ENCODE measurements at places on chromosomes 5 and 9.

DNA sequence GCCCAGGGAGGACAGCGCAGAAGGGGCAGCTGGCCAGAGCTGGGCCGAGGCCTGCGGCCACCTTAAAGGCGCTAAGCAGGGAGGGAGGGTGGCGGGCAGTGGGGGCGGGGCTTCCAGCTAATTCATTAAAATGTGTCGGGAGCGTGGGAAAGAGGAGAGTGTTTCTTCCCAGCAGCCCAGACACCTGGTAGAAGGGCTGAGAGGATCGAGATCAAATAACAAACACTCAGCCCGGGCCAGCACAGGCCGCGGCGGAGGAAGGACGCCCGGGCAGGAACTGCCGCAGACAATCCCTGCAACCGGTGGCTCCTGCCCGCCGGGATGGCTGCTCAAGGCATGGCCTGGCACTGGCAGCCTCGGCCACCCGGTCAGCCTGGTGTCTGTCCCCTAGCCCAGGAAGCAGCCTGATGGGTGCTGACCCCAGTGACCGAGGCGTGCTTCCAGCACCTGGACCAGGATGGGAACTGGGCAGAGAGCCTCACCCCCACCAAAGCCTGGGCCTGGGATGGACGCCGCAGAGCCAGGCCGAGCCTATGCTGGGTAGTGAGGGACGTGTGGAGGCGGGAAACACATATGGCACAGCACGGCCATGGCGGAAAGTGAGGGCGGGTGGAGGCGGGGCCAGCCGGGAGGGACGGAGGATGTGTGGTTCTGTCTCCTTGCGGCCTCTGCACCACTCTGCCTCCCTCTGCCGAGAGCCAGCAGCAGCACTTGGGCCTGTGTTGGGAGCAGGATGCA, 3.2 kb upstream of the NRARP start:
- DNase-seq = peak; percentile 69

GRCh38 chr5:102809033-102809432, 53.9 kb downstream of the PAM start:
- no peak for DNase-seq

DNA sequence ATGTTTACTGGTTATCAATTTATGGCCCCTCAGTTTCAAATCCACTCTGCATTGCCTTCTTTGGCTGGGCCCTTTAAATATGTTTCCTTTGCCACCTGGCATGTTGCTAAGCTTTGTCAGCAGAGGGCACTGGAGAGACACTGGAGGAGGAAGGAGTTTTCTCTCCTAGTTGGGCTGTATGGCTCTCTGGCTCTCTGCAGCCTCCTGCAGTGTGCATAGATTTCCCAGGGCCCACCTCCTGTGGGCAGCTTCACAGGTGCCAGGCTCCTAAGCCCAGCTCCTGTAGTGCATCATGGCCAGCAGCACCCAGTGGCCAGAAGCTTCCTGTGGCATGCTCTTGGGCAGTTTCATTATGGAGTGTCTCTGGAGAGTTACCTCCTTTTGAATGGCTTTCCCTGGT, 23.3 kb downstream of the CAVIN4 start:
- no peak for DNase-seq

- no peak for DNase-seq
Observed at GRCh38 chr5:32984851-32985610, 273.9 kb downstream of the NPR3 start.

DNA sequence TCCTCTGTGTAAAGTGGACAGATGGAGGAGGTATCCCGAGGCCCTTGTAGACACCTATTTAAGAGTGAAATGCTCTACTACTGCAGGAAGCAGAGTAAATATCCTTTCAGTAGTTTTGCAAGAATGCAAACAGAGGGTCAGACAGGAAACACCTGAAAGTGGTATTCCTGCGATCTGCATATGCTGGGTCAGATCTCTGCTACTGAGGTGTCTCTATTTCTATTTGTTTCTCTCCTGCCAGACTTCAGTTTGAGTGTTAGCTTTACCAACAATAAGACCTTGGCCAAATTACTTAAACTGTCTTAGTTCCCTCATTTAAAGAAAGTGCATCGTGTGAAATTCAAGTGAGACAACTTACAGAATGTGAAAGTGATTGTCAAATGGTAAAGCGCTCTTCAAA, 47.6 kb downstream of the JAKMIP2 start:
- DNase-seq = no peak

GRCh38 chr5:54772684-54773083, 212.7 kb downstream of the ESM1 start:
- no peak for DNase-seq

DNA sequence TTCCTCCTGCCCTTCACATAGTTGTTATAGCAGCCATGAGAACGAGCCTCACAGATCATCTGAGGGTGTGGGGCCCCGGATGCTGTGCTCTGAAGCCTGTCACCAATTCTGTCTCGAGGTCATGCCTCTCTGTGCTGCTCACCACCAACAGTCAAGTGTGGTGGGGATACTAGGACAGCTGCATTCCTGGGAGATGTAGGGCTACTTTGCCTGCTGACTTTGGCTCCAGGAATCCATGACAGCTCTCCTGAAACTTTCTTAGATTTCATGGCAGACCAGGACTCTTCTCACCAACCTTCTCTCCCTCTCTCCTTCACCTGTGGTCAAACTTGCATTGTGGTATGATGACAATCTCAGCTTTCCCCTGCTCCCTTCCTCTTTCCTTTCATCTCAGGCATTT, 395.9 kb downstream of the PSAT1 start:
- DNase-seq = no peak

- no peak for DNase-seq
Observed at GRCh38 chr9:110738982-110739381, 70.4 kb downstream of the MUSK start.

DNA sequence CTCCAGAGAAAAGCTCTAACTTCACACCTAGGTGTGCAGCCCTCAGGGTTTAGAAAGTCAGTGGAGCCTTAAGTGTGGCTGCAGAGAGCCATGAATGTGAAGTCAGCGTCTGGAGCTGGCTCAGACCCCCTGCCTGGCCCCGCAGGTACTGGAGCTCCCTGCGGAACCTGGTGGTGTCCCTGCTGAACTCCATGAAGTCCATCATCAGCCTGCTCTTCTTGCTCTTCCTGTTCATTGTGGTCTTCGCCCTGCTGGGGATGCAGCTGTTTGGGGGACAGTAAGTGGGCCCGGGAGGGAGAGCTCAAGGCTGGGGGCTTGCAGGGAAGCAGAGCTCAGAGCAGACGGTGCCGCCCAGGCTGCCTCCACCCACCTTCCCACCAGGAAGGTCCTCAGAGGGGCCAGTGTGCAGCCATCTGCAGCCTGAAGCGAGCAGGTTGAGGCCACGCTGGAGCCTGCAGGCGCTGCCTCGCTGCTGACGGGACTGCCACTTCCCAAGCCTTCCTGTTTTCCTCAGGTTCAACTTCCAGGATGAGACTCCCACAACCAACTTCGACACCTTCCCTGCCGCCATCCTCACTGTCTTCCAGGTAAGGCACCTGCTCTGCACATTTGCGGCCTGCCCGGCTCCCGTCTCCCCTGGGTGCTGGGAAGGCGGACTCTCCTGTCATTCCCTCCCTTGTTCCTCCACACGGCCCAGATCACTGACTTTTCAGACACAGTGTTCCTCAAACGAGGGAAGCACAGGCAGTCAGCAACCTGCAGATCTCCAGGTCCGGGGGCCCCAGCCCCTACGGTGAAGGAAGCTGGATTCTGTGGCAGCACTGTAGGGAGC, 108.9 kb downstream of the CACNA1B start:
- DNase-seq = no peak

GRCh38 chr5:123546657-123547056, 34.7 kb downstream of the CSNK1G3 start:
- no peak for DNase-seq

- DNase-seq = no peak
Observed at GRCh38 chr9:91186632-91187108, 175.0 kb downstream of the AUH start.

GRCh38 chr9:126225611-126226609, 100.7 kb upstream of the MVB12B start:
- no peak for DNase-seq

DNA sequence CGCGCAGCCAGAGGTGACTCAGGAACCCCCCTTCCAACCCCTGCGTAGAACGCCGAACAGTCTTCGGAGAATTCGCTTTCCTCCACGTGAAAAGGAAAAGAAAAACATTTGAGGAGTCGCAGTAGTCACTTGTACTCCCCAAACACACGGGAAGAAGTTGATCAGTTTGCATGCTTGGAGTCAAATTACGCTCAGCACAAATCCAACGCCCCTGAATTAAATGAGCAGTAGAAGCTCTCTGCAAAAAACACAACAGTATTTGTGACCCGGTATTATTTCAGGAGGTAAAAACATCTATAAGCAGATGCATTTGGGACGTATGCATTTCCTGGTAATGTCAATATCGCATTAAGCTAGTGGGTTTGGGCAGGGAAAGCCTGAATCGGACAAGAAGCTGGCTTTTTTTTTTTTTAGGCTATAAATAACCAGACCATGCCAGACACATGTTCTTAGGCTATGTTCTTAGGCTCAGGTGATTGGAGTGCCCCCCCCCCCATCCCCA, 854 bp upstream of the ARL15 start:
- DNase-seq = no peak

DNA sequence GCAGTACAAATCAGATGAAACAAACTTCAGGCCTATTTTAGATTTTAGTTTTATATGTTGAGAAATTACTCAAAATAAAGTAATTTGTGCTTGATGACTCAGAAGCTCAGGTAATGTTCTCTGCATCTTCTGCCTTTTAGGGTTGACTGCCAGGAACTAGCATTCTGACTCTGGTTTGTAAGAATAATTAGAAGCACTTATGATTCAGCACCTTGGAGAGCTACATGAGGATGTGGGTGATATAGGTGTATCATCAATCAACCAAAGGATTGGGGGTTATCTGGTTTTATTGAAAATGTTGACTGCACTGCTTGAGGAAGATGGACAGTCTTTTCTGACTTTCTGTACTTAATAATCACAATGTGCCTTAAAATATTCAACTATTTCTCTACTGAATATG, 118.7 kb upstream of the SGCD start:
- no peak for DNase-seq

- DNase-seq = no peak
Observed at GRCh38 chr5:52015760-52016159, 632.5 kb downstream of the ISL1 start.

DNA sequence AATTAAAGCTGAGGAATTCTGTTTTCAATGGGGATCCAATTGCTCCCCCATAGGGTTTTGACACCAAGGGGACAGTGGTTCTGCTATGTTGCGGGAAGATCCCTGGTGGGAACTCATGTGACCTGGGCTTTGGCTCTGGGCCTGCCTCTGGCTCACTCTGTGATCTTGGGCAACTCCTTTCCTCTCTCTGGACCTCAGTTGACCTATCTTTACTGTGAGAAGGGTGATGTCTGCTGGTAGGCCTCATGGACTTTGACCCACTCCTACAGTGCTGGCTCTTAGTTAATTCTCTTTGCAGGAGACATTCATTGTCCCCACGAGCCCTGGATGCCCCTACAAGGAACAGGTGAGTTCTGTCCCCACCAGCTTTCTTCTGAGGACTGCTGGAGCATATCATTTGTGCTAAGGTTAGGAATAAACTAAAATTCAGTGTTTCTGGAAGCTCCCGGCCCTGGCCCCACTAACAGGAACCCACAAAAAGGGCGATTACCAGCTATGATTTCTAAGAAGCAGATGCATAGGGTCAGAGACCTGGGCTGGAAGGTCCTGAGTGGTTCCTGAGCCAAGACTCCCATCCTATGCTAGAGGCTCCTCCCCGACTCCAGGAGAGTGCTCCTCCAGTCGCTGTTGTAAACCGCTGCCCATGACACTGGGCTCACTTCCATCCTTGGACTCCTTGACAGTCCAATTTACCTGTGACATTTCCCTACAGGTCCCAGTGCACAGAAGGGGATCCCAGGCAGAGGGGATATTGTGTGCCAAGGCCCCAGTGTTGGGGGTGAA, 218.3 kb downstream of the PAX5 start:
- DNase-seq = no peak

- DNase-seq = no peak
Observed at GRCh38 chr5:65481171-65481581, 544 bp downstream of the ADAMTS6 start.

- DNase-seq = no peak
Observed at GRCh38 chr5:3251784-3252183, 343.8 kb upstream of the IRX1 start.

DNA sequence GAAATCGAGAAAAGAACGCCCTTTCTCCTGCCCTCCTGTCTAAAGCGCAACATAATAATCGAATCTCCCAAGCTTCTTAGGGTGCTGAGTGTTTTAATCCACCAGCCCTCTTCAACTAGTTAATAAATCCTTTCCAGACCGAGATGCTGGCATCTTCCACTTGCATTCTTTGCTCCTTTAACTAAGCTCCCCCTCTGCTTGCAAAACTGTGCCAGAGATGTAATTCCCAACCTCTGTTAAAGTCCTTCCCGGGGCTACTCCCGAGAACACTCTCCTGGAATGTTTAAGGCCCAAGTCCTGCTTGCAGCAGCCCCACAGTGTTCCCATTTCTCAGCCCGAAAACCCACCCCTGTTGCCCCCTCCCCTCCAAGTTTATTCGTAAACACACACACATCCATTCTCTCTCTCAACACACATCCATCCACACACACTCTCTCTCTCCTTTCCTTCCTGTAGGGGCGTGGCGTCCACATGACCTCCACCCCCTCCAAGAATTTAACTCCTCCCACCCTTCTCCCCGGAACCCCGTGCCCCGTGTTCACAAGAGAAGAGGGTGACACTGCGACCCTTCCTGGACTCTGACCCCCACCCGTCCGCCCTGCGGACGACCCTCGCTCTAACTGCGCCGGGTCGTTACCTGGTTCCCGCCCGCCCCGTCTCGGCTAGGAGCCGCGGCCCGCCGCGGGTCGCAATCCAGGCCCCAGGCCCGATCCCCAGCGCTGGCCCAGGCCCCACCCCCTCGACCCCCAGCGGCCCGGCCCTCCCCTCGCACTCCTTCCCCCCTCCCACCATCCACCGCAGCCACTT, 7.0 kb upstream of the MGAT1 start:
- DNase-seq = peak; percentile 81

- DNase-seq = no peak
Observed at GRCh38 chr5:53972314-53972713, 338.1 kb downstream of the ARL15 start.

DNA sequence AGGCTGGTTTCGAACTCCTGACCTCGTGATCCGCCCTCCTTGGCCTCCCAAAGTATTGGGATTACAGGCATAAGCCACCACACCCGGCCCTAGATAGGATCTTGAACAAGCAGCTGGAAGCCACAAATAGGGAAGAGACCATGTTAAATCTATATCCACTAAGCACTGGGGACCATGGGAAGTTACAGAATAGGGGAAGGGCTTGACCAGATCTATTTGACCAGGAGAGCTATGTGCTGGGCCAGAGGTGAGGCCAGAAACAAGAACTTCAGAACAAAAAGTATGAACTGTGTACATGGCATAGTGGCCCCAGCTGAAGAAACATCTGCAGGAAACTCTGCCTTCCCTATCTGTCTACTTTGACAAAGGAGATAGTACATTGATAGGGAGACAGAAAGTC, 10.8 kb downstream of the KLF4 start:
- no peak for DNase-seq

DNA sequence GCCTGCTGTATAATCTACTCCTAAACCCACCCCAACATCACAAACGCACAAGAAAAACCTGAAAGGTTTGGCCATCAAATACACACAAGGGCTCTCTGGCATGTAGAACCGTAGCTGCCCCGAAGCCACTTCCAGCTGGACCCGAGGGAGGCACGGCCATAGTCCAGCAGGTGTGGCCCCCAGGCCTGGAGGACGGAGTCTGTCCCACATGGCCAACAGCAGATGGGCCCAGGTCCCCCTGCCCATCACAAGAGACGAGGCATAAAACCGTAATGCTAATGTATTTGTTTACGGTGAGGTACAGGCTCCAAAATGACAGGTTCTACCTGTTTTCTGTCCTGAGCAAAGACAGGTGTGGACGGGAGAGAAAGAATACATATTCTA, 234.2 kb downstream of the SYK start:
- DNase-seq = no peak

Measured in GM12891 (cell line).